Jurkat, Clone E6-1 (cell line): ENCODE measurements at places on chromosomes 1 and 21.

DNA sequence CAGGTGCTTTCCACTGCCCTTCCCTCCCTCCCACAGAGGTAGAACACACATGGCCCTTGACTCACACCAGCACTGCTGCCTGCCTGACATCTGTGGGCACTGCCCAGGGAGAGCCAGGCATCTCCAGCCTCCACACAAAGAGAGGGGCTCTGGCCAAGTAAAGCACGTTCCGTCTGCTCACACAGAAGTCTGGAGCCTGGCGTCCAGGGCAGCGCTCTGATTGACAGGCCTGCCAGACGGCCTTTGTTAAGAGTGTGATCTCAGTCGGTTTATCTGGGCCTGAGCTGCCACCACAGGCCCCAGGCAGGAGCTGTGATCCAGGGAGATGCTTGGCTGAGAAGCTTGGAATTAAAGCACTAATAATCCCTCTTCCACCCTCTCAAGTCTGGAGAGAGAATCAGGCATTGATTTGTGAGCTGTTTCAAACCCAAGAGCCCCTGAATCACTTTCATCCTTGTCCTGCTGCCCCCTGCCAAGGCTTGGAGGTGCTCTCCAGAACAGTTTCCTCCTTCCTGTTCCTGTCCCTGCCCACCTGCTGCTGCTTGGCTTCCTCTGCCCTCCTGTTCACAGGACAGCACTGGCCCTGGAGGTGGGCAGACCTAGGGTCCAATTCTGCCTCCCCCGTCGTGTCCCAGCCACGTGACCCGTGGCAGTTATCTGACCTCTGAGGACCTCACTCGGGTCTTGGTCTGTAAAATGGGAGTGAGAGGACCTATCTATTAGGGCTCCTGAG, 3.7 kb downstream of the DMRTB1 start:
- DNase-seq = no peak

GRCh38 chr1:41006942-41007865, 14.3 kb downstream of the SLFNL1 start:
- no peak for DNase-seq

DNA sequence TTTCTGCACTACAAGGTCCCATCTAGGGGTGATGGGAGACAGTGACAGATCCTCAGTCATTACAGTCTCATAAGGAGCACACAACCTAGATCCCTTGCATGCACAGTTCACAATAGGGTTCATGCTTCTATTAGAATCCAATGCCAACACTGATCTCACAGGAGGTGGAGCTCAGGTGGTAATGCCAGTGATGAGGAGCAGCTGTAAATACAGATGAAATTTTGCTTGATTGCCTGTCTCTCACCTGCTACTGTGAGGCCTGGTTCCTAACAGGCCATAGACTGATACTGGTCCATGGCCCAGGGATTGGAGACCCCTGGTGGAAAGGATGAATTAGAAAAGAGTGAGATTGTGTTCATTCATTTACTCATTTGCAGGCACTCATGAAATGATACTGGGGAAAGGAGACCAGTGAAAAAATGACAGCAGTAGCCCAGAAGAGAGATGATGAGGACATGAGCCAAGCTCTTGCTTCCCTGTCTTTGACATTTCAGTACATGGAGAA, 251.6 kb upstream of the DUSP10 start:
- DNase-seq = no peak

DNA sequence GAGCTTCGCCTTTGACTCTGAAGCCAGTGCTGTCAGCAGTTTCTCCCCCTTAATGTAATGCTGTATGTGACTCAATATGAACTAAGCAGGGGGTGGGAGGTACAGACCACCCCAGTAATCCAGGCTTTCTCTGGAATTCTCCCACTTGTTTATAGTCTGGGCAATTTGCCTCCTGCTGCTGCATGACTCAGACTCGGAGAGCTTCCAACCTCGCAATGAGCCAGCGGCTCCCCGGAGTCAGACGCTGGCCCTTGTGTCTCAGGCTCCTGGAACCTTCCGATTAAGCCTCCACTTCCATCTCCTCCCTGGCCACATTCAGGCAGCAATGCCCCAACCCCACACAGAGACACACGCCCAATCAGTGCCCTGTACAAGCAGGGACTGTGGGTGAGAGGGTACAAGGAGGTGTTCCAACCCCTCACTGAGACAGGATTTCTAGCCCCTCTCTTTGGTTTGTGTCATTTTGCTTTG, 471.7 kb upstream of the VAMP3 start:
- no peak for DNase-seq
